Foreskin fibroblast (primary cell): ENCODE measurements at places on chromosomes 13 and 19.

GRCh38 chr13:105333416-105333815, 1202.0 kb downstream of the EFNB2 start:
- no peak for DNase-seq

DNA sequence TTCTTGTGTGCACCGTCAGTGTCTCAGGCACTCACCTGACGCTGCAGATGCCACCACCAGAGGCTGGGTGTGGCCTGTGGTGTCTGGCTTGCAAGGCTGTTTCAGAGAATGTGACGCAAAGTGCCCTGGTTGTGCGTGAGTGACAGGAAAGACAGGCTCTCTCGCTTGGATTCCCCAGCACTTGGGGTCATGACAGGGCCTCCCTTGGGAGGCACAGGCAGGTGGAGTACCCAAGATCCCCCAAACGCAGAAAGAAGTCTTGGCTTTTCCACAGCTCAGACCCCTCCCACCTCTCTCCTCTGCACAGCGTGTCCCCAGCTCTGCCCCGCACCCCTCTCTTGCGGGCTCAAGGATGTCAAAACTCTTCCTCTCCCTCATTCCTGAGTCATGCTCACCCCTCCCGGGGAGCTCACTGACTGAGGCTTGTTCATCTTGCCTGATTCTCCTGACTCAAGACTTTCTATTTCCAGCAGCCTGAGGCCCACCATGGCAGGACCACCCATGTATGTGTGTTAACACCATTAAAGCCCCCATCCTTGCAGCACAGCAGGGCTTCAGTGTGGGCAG, 21.0 kb downstream of the DHX34 start:
- DNase-seq = peak; percentile 81

GRCh38 chr13:50196118-50196517, 180.9 kb downstream of the KCNRG start:
- DNase-seq = no peak

- DNase-seq = no peak
Measured at GRCh38 chr19:16043156-16043757, 33.0 kb upstream of the TPM4 start.

GRCh38 chr19:5627395-5627904, 4.6 kb downstream of the SAFB start:
- peak; percentile 75 for DNase-seq

- no peak for DNase-seq
Measured at GRCh38 chr13:33612641-33613638, 205.0 kb upstream of the RFC3 start.
